Mucosa of descending colon (tissue), 3 donors: ENCODE measurements at places on chromosomes 7 and 10. TPM values are rescaled to one million over a fixed set of nuclear protein-coding genes. Genes with fewer than 3 reads are reported as not detected.
A peak's percentile ranks its signal among the peaks of the same experiment; 100 is the strongest.

GRCh38 chr7:54252256-54253035 lies 289.7 kb upstream of the VSTM2A start:
- no peak for DNase-seq

FAM25G gene
- total RNA-seq = not detected

DNA sequence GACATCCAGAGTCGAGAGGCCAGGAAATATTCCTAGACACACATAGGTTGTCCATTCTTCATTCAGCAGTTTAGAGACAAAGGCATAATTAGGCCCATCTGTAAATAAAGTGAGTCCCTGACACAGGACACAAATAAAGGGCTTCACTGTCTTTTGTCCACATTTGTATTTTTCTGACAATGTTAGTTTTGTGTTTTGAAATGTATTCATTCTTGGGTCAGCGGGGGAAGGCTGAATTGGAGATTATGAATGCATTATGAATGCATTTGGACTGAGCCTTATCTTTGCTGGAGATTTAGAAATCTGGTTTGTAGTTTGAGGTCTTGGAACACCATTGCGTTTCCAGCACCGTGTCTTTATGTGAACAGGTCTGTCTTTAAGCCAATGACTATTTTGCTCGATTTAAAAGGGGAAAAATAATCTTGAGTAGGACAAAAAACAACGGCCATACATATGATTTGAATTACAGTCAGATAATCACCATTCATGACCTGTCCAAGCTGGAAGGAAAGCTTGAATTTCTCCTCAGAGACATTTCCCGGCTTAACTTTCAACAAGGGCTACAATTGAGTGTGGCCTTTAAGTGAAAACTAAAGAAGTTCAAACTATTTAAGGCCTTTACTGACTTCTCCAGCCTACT lies 334.8 kb downstream of the WDR11 start:
- DNase-seq = no peak

DNA sequence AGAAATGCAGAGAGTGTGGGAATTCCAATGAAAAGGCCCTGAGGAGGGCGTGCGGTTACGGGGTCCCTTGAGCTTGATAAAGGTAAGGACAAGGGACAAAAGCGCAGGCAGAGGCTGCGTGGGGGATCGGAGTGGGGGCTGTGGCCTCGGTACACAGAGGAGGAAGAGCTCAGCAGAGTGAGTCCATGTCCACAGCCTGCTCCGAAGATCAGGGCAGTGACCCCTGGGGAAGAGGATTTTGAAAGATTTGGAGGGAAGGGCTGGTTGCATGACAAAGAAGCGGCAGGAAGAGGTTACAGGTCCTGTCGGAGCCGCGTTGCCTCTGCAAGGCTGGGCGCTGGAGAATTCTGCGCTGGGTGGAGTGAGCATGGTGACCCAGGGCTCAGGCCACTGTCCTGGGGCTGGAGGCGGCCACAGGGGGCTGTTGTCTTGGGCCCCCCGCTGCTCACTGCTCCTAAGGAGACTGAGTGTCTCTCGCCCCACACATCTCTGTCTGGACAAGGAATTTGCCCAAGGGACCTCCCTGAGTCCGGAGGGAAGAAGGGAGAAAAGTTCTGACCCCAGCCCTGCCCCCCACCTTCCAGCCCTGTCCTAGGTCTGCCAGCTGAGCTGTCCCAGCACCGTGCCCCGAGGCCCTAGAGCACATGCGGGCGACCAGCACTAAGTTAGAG lies 69.8 kb upstream of the INSIG1 start:
- no peak for DNase-seq

DNA sequence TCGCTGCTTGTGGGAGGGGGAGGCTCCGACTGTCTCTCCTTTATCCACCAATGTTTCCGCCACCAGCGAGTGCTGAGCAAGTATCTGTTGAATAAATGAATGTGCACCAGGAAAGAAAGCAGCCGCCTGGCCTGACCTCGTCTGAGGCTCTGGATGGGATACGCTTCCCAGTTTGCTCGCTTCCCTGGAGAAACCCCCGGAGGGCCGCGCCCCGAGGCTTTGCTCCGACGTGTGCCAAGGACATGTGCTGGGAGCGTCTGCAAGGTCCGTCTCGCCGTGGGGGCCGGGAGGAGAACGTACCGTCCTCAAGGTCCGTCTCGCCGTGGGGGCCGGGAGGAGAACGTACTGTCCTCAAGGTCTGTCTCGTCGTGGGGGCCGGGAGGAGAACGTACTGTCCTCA lies 536.4 kb downstream of the DNAJB6 start:
- DNase-seq = peak; percentile 28

DNA sequence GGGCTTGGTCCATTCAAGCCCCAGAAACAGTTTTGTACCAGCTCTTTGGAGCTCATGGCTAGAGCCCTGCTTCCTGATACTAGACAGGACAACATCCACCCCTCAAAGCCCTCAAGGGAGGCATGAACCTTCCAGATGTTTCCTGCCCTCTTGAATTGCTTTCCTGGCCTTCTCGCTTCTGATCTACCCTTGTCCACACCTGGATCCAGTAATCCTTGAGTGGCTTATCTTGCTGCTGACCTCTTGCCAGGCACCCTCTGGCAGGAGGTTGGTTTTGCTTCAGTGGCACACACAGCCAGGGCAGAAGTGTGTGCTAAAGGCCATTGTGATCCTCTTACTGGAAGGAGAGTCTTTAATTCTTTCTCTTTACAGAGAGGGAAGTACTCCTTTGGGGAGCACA lies 495.8 kb downstream of the PLXNA4 start:
- DNase-seq = no peak

VIM gene
- 355 TPM for total RNA-seq

GRCh38 chr10:63684257-63684936 lies 163.2 kb downstream of the REEP3 start:
- no peak for DNase-seq

GRCh38 chr10:63365976-63366765 lies 99.6 kb downstream of the JMJD1C start:
- DNase-seq = no peak

DNA sequence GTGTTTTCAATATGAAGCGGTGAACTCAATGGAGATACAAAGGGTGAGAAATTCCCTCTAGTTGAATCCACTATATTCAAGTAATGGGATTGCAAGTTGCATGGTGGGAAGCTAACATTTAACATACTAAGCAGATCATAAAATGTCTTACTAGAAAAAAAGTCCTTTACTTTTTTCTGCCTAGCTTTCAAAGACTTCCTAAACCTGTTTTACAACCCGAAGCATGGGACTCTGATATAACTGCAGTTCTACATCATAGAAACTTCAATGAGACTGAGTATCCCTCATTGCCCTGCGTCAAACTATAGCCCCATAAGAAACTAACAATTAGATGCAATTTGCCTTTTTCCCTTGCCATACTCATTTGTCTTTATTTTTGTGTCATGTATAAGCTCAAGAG lies 179.9 kb downstream of the RTKN2 start:
- DNase-seq = no peak

SORCS3 gene
- total RNA-seq = not detected

PPP1R3C gene
- 4.7 TPM for total RNA-seq

HMX2 gene
- 0.17 TPM for total RNA-seq

OR13A1 gene
- total RNA-seq = not detected

TAS2R39 gene
- total RNA-seq = not detected

SUN3 gene
- total RNA-seq = not detected

GRCh38 chr7:158389514-158390425 lies 197.9 kb downstream of the PTPRN2 start:
- no peak for DNase-seq

DNA sequence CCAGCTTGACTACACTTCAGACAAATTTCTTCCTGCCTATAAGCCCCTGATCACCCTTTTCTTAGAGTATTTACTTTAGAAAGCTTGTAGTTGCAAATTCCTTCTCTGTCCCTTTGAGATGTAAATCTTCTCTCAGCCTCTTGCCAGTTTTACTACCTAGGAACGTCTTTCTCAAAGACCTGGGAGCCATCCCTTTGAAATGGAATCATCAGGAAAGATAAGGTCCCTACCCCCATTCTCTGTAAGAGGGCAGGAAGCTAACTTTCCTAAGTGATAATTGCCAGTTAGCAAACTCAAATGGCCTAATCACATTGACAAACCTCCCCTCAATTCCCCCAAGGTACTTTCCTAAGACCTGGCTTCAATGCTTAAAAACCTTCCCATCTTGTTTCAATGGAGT lies 304.5 kb downstream of the MDFIC start:
- no peak for DNase-seq

- DNase-seq = no peak
Observed at GRCh38 chr10:22931948-22932347, 4.1 kb downstream of the ARMC3 start.

GRCh38 chr10:91433620-91434019 lies 23.5 kb downstream of the HECTD2 start:
- DNase-seq = no peak

GRCh38 chr10:45420453-45421192 lies 46.6 kb downstream of the ALOX5 start:
- peak; percentile 78 for DNase-seq

ERVW-1 gene
- not detected for total RNA-seq

DNA sequence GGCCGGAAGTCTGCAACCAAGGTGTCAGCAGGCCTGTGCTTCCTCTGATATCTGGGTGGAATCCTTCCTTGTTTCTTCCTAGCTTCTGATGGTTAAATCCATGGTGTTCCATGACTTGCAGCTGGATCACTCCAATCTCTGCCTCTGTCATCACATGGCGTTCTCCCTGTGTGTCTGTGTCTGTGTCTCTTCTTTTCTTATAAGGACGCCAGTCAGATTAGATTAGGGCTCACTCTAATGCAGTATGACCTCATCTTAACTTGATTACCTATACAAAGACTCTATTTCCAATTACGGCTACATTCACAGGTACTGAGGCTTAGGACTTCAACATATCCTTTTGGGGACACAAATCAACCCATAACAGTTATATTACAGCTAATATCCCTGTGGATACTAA lies 70.3 kb upstream of the FAM3C start:
- DNase-seq = no peak

ZNF736 gene
- total RNA-seq = 11.7 TPM

TCTN3 gene
- 20.7 TPM for total RNA-seq

C10orf95 gene
- 0.41 TPM for total RNA-seq

WASL gene
- total RNA-seq = 90.1 TPM

DNA sequence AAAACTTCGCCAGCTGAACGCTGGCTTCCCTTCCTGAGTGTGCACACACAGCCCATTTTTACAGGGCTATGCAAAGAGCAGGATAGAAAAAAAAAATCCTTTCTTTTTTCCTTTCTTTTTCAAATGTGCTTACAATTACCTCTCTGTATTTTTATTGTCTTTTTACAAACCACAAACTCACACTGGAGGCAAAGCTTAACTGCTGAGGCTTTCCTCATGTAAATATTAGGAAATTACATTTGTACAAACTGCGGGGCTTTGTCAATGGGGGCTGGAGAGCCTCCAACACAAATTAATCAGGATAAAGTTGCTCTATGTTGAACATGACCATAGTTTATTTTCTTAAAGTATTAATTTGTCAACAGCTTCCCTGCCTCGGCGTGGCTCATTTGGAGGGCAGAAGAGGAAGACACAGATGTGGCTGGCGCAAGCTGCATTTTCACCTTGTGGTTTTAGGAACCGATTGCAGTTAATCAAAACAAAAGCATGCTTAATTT lies 411.7 kb upstream of the MKI67 start:
- no peak for DNase-seq

DNA sequence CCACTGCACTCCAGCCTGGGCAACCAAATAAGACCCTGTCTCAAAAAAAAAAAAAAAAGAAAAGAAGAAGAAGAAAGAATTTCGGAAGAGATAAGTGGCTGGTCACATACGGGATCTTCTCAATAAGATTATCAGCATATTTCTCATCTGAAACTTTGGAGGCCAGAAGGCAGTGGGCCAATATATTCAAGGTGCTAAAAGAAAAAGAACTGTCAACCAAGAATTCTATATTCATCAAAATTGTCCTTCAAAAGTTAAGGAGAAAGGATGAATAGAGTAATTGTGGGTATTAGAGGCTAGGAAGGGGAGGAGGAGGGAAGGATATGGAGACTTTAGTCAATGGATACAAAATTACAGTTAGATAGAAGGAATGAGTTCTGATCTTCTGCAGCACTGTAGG lies 43.9 kb upstream of the NANOS1 start:
- no peak for DNase-seq
